Adrenal gland (tissue), 19 donors: ENCODE measurements at places on chromosomes 12 and 14. TPM values are rescaled to one million over a fixed set of nuclear protein-coding genes. Genes with fewer than 3 reads are reported as not detected.

NINJ2 gene
- 1.3 TPM for total RNA-seq

KRT74 gene
- total RNA-seq: not detected

CLEC1B gene
- not detected for total RNA-seq

GABARAPL1 gene
- 260 TPM for total RNA-seq

NEK9 gene
- total RNA-seq: 77.1 TPM

SELPLG gene
- total RNA-seq: 23.0 TPM

DNA sequence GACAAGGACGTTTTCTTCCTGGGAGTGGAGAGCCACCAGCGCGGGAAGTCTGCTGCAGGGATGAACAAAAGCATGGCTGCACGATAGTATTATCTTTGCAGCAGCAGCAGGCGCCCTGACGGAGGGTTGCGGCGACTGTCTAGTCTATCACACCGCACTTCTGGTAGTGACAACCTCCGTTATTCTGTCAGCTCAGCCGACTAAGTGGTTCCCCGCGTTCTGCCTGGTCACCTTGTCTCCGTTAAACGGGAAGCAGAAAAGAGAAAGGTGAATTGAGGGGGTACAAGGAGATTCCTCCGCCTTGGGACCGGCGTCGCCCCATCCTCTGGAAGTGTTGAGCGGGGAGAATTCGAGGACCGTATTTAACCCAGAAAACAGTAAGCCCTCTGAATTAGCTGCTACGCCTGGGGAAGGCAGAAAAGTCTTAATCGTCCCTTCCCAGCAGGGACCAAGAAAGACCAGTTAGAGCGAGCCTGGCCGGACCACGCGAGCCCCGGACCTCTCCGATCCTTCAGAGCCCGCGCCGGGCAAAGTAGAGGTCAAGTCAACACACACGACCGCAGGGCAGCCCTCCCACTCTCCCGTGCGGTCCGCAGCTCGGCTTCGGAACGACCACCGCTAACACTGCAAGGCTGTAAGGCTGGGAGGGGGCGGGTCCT lies 536 bp upstream of the DAAM1 start:
- peaks cover 9% of the 10 kb centered on the region for H3K4me1 ChIP-seq
- peak overlapping the region; percentile 19 for H3K4me3 ChIP-seq
- H3K36me3 ChIP-seq: no peaks in the 10 kb centered on the region
- peak; percentile 36 for DNase-seq

DNA sequence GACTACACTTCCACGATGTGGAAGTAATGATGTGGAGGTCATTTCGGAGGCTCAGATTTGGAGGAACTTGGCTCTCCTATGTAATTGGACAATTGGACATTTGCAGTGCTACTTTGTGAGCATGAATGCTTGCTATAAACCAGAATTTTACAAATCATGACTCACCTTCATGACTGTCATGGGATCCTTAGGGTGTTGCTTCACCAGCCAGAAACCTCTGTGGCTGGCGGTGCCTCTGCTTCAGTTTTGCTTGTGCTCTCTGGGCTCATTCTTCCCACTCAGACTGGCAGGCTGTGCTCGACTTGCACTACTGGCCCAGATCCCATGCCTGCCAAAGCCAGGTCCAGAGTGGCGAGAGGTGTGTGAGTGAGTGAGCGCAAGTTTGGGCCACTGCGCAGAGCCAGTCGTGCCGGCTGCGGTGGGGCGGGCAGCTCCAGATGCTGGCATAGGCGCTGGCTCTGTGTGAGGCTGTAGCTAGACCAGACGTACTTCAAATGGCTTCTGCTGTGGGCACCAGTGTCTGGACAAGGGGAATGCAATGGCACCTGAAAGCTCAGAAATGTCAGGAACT lies 387.8 kb downstream of the AEBP2 start:
- no peaks in the 10 kb centered on the region for H3K27me3 ChIP-seq
- H3K4me1 ChIP-seq: no peaks in the 10 kb centered on the region
- H3K4me3 ChIP-seq: no peak overlapping the region

DNA sequence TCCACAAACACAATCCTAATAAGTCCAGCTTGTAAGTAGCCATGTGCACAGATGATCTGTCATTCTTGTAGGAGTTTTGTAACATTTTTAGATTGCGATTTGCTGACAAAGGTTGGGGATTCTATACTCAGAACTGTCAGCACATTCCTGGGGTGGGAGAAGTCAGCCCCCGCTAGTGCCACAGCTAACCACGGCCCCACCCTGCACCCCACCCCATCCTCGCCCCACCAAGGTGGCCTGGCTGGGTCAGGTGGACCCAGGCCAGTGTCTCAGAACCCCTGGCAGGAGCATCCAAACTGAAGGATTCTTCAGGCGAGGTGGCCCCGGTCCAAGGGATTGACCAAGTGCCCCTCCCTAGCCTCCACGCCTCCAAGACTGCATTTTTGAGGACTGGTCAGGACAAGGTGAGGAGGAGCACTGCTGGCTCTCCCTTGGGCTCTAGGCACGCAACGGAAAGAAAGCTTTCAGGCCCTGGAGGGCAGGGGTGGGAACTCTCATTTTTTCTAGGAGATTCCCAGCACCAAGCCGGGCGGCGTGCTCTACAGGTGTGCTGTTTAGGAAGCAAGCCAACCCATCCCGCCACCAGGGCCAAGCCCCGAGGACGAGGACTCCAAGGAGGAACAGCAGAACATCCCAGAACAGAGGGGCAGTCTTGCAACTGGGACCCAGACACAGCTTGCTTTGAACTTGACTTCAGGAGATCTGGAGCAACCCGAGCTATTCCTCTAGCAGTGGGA lies 172.8 kb downstream of the BCL11B start:
- no peak overlapping the region for H3K4me3 ChIP-seq
- no peaks in the 10 kb centered on the region for H3K27me3 ChIP-seq
- H3K27ac ChIP-seq: no peak overlapping the region
- no peaks in the 10 kb centered on the region for H3K4me1 ChIP-seq
- DNase-seq: no peak
- H3K36me3 ChIP-seq: no peaks in the 10 kb centered on the region

DNA sequence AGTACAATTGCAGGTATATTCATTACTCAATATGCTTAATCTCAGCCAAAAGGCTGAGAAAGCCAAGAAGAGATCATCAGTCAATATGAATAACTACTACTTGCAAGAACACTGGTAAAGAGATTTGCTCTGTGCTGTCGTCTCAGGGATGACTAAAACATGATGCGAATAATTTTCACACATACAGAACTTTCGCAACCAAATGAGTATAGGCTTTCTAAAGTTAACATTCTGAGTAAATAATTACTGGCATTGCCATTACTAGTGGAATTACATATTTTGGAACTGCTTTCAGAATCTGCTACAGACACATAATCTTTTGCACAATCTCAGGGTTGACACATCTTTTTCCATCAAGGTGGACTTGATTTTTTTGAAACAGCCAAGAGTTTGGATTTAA lies 24.7 kb downstream of the NCKAP1L start:
- no peaks in the 10 kb centered on the region for H3K4me1 ChIP-seq
- no peak for DNase-seq
- peaks cover 3% of the 10 kb centered on the region for H3K27me3 ChIP-seq
- H3K36me3 ChIP-seq: no peaks in the 10 kb centered on the region

- no peak overlapping the region for H3K4me3 ChIP-seq
- no peak overlapping the region for H3K27ac ChIP-seq
- H3K4me1 ChIP-seq: no peaks in the 10 kb centered on the region
- H3K36me3 ChIP-seq: no peaks in the 10 kb centered on the region
Measured at GRCh38 chr14:20191396-20191795, 700 bp downstream of the OR11G2 start.

- no peaks in the 10 kb centered on the region for H3K36me3 ChIP-seq
- DNase-seq: no peak
- no peaks in the 10 kb centered on the region for H3K4me1 ChIP-seq
- no peaks in the 10 kb centered on the region for H3K27me3 ChIP-seq
- no peak overlapping the region for H3K4me3 ChIP-seq
- no peak overlapping the region for H3K27ac ChIP-seq
Measured at GRCh38 chr12:95723693-95724384, 66.7 kb downstream of the NTN4 start.

DNA sequence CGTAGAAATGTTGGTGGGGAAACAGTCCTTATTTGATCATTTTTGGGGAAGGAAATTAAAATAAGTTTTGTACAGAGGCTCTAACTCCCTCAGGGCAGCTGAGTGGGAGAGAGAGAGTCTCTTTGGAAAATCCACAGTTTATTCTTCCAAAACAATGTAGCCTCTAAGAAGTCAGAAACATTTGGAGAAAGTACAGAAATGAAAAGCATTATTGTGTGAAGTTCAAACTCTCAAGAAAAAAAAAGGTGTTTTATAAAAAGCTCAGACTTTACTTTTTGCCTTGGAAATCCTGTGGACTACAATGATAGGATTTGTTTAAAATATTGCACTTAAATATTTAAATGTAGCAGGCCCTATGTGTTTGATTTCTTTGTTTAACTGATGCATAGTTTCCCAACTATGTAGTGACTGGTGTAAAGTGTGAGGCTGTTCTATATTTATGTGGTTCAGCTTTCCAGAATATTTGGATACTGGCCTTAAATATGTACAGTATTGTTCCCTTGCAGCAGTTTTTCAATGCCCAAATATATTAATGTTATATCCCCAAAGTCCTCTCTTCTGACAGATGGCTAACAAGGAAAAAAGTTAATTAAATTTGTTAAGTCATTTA lies 82.0 kb upstream of the OTOGL start:
- no peak overlapping the region for H3K4me3 ChIP-seq
- H3K4me1 ChIP-seq: no peaks in the 10 kb centered on the region
- H3K27ac ChIP-seq: no peak overlapping the region

GRCh38 chr14:58243790-58244555 lies 670 bp upstream of the PSMA3 start:
- H3K4me1 ChIP-seq: peaks cover 31% of the 10 kb centered on the region
- H3K27me3 ChIP-seq: no peaks in the 10 kb centered on the region
- no peak overlapping the region for H3K4me3 ChIP-seq
- H3K36me3 ChIP-seq: peaks cover 14% of the 10 kb centered on the region
- DNase-seq: no peak
- H3K27ac ChIP-seq: peak overlapping the region; percentile 92

- no peak overlapping the region for H3K27ac ChIP-seq
- no peak overlapping the region for H3K4me3 ChIP-seq
- no peaks in the 10 kb centered on the region for H3K4me1 ChIP-seq
- DNase-seq: no peak
- H3K27me3 ChIP-seq: no peaks in the 10 kb centered on the region
Measured at GRCh38 chr14:28307506-28307905, 459.1 kb upstream of the FOXG1 start.

DNA sequence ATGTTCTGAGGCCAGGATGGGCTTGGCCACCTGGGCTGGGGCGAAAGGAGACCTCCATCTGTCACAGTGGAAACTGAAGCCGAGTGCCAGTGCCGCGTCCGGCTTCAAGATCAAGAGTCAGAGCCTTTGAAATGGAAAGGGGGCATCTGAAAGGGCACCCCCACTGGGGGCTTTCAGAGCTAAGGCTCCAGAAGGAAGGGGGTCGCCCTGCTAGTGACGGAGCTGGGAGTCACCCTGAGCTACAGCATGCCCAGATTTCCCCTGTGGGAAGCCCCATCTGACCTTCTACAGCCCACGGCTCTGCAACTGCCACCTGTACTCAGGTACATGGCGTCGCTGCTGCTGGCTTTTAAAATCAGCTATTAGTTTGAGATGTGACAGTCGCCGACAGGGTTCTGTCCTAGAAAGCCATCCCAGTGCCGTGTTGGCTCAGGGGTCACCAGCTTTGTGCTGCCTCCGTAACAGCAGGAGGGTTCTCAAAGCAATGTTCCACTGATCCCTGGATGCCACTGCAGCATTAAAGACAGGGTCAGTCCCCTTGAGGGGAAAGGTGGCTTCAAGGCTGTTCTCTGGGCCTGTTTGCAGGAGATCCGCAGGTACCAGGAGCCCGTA lies 31.5 kb downstream of the CCNK start:
- H3K27me3 ChIP-seq: no peaks in the 10 kb centered on the region
- no peak overlapping the region for H3K4me3 ChIP-seq

DNA sequence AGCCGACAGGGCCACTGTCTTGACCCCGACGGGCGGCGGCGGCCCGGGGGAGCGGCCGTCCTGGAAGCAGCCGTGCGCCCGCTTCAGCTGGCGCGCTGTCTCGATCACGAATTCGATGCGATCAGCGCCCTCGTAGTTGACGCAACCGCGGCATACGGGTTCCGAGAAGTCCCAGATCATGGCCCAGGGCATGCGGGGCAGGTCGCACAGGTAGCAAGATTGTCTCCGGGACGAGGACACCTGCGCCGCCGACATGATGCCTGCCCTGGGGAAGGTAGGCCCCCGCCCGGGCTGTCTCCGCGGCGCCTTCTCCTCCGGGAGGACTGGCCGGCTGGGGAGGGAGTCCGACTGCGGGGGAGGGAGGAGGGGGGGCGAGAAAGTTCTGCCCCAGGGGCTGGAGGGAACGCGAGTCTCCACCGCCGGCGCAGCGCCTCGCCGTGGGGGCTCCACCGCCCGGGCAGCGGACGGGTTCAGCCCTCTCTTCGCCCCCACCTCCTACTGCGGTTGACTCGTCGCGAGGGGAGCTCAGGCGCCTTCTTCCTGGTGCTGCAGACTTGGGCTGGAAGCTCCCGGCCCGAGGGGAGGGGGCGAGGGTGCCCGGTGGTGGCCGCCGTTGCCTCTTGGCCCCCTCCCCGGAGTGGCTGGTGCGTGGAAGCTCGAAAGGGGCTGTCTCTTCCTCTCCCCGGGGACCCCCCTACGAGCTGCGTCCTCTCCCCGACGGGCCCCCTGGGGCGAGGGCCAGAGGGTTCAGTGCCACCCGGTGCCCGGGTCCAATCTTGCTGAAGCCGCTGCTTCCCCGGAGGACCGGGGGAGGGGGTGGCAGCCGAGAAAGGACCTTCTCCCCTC lies 747 bp downstream of the IRF2BPL start:
- DNase-seq: peak; percentile 76
- peak overlapping the region; percentile 86 for H3K4me3 ChIP-seq
- peaks cover 54% of the 10 kb centered on the region for H3K4me1 ChIP-seq

DNA sequence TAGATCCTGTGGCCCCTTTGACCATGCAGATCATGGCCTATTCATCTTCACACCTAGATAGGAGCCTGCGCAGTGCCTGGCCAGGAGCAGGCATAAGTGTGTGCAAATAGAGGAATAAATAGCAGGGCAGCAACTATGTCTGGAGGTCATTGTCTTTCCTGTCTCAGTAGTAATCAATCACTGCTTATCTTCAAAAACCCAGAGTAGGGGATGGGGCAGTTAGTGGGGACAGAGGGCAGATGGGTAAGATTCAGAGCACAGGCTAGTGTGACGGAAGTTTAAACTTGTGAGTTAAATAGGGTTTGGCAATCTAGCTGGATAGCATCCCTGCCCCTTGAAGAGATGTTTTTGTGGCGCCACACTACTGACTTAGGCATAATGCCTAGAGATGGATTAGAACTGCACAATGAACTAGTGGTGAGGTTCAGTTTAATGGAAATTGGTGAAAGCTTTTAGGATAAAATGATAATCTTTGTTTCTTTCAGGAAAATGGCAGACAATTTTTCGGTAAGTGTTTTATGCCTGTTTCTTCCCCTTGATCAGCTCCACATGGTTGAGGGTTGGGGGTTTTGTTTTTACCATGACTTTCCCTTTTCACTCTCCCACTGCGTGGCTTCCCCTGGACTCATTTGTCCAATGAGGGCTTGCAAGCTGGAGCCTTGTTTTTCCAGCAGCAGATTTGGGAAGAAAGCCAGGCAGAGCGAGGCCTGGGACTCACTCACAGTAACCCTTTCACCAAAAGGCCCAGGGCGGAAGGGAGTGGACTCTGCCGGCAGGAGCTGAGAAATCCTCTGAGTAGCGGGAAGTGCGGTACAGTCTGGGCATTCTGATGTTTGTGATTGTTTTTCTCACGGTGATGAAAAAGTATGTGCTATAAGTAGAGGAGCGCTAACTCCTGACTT lies 8.1 kb downstream of the LGALS3 start:
- no peak overlapping the region for H3K4me3 ChIP-seq
- H3K36me3 ChIP-seq: peaks cover 41% of the 10 kb centered on the region
- peaks cover 10% of the 10 kb centered on the region for H3K4me1 ChIP-seq
